ENCODE measurements at places on chromosomes 3 and 15.

DNA sequence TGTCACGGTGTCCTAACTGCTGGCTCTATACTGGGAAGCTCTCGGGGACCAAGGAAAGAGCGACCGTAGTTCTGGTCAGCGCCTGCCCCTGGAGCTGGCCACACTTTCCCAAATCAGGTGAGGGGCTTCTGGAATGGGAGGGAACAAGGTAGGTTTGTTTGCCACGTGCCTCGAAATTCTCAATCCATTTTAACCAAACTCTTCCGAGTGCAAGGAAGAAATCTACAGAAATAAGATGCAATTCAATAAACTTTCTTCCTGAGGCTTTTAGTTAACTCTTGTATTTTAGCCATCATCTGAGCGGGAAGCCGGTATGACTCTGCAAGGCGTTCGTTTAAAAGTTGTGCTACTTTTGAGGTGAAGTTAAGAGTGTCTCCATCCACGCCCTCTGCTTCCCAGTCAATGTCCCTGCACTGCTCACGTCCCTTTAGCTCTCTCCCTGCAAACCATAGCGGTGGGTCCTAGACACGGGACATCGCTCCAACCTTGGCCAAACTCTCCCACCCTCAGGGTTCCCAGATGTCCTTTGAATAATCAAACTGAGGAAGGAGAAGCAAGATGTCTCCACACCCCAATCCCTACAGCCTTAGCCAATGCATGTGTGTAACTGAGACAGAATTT lies 597 bp downstream of the AGTR1 start:
- DNase-seq = no peak

GRCh38 chr15:50107157-50107556 lies 11.9 kb downstream of the ATP8B4 start:
- no peak for DNase-seq

DNA sequence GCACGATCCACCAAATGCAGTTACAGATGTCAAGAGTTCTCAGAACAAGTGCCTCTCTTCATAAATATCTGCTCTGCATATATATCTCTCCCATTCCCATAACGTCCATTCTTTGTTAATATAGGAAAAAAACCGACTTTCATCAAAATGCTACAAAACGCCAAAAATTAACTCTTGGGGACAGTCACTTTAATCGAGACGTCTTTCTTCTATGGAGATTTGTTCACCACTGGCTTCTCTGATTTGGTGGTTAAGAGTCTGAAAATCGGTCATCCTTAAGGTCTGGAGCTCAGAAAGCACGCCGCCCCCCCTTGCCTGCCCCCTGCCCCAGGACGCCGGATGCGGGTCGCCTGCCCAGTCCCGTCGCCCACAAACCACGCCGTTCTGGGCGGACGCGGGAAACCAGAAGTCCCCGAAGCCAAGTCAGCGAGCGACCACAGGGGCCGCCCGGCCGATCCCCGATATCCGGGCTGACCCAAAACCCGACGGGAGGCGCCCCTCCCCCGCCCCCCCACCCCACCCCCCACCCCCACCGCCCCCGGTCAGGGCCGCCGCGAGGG lies 252.7 kb downstream of the TJP1 start:
- no peak for DNase-seq

DNA sequence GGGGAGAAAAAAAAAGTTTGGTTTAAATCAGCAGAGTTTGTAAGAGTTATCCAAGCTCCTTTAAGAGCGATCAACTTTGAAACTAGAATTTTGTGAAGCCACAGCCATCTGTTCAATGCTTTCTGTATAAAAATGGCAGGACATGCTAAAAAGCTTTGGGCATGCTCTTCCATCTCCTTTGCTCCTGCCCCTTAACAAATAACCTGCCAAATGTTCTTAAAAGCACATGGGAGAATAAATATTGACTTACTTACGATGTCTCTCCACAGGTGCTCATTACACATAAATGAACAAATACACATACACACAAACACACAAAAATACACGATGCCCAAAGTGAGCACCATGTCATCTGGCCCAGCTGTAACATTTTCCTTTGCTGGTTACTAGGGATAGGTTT lies 211.8 kb upstream of the DPH6 start:
- DNase-seq = no peak

- no peak for DNase-seq
Measured at GRCh38 chr3:139939681-139940190, 4.8 kb downstream of the CLSTN2 start.

DNA sequence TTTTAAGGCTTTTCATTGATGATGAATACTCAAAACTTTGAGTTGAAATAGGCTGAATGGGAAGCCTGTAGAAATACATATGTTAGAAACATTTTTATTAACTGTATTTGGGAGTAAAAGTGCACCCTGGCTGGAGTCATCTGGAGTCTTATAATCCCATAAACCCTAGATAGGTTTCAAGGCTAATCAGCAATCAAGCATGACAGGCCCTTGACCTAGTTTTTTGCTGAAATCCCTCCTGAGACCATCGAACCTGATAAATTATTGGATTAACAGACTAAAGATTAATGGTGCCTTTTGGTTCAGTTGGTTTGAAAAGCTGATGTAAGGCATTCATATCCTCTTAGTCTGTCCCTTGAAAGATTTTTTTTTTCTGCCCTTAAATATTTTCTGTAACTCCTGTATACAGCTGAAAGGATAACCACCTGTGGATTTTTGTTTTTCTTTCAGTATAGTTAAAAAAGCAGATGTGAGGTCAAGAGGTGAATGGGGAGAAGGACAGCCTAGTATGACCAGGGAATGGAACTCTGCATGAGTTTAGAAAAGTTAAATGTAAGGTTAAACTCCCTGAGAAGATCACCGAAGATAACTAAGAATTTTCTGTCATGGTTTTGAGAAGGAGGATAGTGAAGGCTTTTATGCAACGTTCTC lies 69.4 kb upstream of the STXBP5L start:
- no peak for DNase-seq

GRCh38 chr15:25054329-25054728 lies 99.5 kb downstream of the SNRPN start:
- DNase-seq = no peak

GRCh38 chr15:56295433-56295832 lies 51.8 kb upstream of the RFX7 start:
- no peak for DNase-seq

DNA sequence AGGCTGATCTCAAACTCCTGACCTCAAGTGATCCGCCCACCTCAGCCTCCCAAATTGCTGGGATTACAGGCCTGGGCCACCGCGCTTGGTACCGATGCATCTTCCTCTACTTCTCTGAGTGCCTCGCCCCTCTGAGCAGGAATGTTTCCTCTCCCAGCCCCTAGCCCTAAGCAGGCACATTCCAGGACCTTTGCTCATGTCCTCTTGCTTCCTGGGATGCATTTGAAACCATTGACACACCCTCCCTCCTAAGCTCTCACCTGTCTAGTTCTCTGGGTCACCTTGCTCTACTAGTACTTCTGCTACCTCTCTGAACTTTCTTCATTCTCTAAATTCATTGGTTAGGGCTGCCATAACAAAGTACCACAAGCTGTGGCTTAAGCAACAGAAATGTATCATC lies 17.9 kb upstream of the UACA start:
- no peak for DNase-seq

- DNase-seq = no peak
Measured at GRCh38 chr3:158488670-158489069, 82.3 kb upstream of the MLF1 start.
